ENCODE measurements at places on chromosomes 5 and 9.

DNA sequence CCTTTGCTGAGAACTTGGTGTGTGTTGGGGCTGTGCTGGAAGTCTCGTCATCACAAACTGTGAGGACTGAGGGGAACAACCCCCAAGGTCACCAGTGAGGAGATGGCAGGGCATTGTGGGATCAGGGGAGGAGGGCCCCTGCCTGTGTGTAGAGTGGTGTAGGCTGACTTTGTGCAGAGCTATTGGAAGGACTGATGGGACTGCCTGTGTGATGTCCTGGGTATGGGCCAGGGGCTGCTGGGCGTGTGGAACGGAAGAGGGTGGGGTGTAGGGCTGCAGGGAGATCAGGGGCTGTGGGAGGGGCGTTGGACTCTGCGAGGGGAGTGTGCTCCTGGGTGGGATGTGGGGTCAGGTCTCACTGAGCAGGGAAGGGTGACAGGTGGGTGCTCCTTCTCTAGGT, 3.6 kb downstream of the WNK2 start:
- no peak for DNase-seq

DNA sequence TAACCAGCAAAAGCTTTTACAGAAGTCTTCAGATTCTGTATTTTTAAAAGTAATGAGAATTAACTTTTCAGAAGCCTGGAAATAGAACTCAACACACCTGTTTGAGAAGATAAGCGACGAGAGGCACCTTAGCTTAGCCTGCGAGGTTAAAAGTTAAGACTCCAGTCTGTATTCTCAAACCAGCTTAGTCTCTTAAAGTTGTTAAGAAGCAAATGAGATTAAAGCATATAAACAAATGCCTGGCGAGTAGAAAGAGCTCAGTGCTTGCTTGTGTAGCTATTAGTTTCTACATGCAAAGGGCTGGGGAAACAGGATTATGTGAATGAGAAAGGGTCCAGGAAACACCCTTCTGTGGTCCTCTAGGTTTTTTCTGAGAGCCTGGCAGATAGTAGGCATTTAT, 51.7 kb downstream of the MTAP start:
- DNase-seq, result no peak

- no peak for DNase-seq
These were observed 845 bp downstream of the ECSCR start for GRCh38 chr5:139461698-139462097.

DNA sequence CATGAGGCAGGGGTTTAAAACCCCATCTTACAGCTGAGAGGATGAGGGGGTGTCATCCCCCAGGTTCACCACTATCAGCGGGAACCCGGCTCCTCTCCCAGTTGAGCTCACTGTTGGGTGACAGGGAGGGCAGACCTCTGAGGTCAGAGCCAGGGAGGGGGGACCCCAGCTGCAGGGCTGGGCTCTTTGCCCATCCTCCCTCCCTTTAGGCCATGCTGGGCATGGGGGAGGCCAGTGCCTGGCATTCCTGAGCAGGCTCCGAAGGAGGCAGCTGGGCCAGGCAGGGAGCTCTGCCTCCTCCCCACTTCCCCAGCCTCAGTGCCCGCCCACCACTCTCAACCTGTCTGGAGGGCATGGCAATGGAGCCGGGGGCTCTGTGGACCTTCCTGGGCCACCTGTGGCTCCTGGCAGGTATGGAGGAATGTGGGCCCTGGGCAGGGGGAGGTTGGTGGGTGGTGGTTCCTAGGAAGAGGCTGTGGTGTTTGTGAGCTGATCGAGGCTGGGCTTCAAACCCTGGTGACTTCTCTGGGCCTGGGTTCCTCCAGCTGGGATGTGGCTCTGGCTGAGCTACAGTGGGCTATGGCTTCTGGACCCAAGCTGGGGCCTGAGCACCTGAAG, 12.6 kb downstream of the CRB2 start:
- no peak for DNase-seq

DNA sequence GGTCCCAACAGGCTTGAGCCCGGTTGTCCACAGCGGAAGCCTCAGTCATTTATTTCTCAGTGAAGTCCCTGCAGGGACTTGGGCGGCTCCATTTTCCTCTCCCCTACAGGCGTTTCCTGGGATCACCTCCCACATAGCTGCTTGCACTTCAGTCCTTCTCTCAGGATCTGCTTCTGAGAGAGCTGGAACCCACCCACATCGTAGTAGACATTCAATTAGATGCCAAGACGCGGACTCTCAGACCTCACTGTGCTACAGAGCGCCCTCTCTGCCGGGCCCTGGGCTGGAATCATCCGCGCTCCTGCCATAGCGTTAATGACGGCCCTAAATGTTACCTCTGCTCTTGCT, 54.0 kb upstream of the ROR2 start:
- DNase-seq, result no peak

DNA sequence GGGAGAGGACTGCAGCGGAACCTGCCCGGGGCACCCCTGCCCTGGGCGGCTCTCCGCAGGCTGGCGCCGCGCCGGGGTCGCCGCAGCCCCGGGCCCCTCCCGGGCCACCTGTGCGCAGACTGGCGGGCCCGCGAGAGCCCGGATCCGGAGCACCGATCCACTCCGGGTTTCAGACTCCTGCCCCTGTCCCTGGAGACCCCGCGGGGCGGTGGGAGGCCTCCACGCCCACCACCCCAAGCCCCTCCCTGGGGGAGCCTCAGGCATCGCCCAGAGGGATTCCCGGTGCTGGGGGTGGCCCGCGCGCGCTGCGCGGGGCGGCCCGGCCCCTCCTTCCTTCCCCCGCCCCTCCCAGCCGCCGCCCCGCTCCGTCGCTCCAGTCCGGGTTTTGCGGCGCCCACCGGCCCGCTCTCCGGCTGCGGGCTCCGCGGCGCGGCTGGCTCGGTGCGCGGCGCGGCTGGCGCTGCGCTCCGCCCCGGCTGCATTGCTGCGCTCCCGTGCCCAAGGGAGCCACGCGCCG, at the start of gene UNC5A:
Gene UNC5A, plus strand, starts transcription at position 479 of the 517 bp plus-strand sequence. CDS start 192 bp downstream, outside the sequence.
- peak; percentile 57 for DNase-seq

- DNase-seq, result no peak
These were observed 32.8 kb upstream of the SEMA4D start for GRCh38 chr9:89530726-89531125.

DNA sequence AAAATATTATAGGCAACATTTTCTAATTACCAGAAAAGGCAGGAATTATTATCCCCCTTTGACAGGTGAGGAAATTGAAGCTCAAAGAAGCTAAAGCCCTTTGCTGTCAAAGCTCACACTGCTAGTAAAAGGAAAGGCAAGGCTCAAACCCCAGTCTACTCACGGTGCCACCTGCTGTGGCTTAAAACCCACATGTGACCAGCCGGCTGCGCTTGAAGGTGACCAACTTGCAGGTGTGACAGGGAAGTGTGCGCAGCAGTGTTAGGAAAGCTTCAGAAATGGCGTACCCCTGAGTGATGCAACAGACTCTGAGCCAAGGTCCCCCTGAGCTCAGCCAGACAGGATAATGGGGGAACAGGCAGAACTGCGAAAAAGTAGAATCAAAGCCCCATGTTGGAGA, 45.2 kb downstream of the PAX5 start:
- DNase-seq, result no peak

GRCh38 chr9:89522261-89522958, 24.5 kb upstream of the SEMA4D start:
- peak; percentile 80 for DNase-seq

- DNase-seq, result no peak
These were observed 52.6 kb downstream of the AP3S1 start for GRCh38 chr5:115894342-115894741.

- DNase-seq, result no peak
These were observed 66.0 kb downstream of the AOPEP start for GRCh38 chr9:94792511-94792910.

DNA sequence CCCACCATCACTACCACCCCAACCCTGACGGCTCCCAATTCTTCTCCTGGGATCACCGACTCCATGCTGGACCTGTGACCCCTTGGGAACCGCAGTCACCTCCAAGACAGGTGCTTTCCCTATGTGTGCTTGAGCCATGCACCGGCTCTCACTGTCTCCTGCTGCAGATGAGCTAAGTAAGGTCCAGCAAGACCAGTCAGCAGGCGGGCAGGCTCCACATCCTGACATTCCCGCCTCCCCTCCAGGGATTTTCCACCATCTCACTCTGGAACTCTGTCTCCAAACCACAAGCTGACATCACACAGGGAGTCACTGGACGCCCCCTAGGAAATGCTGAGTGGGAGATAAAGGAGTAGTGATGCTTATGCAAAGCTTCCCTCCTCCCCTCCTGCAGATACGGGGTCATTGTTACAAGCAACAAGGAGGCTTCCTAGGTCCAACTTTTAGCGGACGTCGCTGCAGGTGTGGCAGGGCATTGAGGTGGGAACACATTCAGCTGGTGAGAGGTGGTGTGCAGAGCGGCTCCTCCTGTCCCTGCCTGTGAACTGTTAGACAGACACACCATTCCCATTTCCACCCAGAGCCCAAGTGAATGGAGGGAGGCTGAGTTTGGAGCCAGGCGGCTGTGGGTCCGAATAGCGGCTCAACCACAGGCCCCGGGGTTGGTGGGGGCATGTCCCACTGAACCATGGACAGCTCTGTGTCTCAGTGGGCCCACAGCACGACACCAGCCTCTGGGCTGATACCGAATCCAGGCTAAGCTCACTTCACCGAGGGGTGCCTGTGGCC, 129.2 kb upstream of the PHYKPL start:
- no peak for DNase-seq

DNA sequence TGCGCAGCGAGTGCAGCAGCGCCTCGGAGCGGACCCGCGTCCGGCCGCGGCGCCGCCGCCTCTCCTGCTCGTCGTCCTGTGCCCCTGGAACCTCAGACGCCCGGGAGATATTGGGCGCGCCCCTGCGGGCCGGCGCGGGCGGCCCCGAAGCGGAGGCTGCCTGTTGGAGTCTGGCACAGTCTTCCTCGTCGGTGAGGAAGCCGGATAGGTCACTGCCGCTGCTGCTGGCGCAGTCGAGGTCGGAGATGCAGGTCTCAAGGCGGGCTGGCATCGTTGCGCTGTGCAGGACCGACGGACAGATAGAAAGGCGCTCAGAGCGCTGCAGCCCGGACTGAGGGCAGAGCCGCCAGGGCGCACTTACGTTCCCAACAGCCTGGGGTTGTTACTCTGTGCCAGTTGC, 344 bp downstream of the NEUROG1 start:
- DNase-seq, result no peak

DNA sequence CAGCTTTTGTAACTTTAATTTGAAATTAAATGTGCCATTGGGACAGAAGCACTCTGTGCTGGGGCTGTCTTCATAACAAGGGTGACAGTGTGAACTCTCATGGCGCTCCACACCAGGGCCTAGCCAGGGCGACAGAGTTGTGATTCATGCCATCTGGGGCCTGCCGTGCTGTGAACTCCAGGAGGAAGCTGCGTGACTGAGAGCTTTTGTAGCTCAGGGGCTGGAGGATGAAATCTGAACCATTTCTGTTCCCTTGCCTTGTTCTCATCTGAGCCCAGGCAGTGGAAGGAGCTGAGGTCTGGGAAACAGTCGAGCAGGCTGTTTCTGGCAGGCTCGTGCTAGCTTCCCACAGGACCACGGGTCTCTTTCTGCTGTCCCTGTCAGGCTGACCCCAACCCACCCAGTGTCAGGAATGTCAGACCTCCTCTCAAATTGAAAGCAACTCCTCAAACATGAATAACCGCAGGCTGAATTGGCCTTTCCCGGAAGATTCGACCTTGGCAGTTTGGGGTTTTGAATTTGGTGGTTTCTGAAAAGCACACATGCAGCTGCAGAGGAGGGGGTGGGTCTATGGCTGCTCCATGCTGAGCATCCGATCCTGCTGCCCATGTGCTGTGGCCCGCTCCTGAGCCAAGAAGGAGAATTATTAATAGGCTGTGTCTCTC, 69.2 kb upstream of the RPS23 start:
- no peak for DNase-seq

- DNase-seq, result no peak
These were observed 74.9 kb downstream of the GCNT4 start for GRCh38 chr5:74977471-74977870.

- DNase-seq, result no peak
These were observed 158.8 kb downstream of the GAS1 start for GRCh38 chr9:86788456-86788855.

GRCh38 chr9:16262477-16263261, 607.8 kb downstream of the BNC2 start:
- no peak for DNase-seq

DNA sequence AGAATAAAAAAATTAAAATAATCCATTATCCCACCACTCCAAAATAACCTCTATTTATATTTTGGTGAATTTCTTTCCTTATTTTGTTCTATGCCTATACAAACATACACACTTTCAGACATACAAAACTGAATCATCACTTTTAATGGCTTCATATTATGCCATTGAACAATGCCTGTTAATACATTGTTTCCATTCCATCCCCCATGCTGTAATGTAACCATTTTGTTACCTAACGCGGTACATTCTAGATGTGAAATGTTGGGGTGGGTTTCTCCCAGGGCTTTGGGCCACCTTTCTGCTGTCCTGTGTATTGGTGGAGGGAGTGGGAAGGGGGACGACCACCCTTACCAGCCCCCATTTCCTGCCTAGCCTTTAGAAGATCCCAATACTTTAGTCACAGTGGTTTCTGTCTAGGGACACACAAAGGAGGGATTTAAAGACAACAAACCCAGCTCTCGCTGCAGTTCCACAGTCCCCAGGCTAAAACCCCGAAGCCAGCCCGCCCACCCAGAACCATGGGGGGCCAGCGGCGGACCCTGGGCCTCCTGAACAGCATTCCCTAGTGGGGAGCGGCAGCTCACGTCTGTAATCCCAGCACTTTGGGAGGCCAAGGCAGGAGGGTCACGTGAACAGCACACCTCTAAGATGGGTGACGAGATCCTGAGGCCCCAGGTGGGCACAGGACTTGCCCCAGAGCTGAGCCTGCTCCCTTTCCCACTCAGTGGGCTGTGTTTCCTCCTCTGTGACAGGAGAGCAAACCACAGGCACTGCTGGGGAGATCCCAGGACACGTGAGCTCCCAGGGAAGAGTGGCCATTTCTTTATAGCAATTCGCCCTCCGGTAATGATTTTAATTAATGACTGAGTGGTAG, 56.9 kb upstream of the STXBP1 start:
- no peak for DNase-seq

GRCh38 chr5:169710675-169711074, 73.6 kb downstream of the DOCK2 start:
- DNase-seq, result no peak

GRCh38 chr5:135745897-135746500, 88.5 kb upstream of the SLC25A48 start:
- no peak for DNase-seq

DNA sequence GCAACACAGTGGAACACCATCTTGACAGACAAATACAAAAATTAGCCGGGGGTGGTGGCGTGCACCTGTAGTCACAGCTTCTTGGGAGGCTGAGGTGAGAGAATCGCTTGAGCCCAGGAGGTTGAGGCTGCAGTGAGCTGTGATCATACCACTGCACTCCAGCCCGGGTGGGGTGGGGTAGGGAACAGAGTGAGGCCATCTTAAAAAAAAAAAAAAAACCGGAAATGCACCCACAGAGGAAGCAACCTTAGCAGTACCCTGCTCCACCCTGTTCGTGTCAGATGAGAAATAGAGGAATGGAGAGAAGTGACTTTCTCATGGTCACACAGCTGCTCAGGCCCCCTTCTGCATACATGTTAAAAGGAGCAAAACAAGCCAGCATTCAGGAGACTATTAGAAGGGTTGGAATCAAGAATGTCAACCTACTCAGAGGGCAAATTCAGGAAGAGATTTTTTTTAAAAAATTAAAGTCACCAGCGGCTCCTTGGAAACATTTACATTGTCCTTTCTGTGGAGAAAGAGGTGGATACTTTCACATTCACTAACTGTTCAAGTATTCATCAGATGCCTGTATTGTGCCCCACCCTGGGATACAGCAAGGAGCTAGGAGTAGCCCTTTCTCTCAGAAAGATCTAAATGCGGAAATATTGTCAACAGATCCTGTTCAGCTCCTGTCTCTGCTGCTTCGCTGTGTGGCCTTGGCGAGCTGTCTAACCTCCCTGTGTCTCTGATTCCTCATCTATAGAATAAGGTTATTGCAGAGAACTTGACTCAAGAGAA, 41.0 kb downstream of the CYFIP2 start:
- peak; percentile 49 for DNase-seq

All from CD4-positive, alpha-beta T cell treated with Interleukin-1 beta for 1 hour (primary cell).